ENCODE measurements at places on chromosomes 2 and 18. TPM values are rescaled to one million over a fixed set of nuclear protein-coding genes. Genes with fewer than 3 reads are reported as not detected.

DNA sequence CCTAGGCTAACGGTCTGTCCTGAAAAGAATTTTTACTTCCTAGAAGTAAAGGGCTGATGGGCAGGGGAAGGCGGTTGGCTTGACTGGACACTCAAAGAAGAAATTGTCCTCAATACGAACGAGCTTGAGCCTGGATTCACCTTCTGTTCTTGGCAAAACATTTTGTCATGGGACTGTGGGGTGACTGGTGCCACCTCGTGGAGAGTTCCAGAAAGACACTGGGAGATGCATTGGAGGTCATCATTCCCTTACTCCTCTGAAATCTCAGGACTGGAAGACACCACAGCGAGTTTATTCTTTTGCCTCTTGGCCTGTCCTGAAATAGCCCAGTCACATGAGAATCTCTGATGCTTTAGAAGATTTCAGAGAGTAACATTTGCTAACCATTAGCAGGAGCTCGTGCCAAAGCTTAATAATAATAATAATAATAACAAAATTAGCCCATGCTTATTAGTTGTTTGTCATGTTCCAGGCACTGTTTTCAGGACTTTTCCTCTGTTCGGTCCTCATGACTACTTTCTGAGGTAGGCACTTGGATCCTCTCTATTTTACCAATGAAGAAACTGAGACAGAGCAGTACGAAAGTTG is 44.5 kb downstream of the TMEM182 start:
- DNase-seq = peak; percentile 48

- DNase-seq = no peak
Observed at GRCh38 chr2:43005975-43006833, 213.8 kb upstream of the HAAO start.

GRCh38 chr18:59912007-59912550 is 12.3 kb downstream of the PMAIP1 start:
- DNase-seq = no peak

DNA sequence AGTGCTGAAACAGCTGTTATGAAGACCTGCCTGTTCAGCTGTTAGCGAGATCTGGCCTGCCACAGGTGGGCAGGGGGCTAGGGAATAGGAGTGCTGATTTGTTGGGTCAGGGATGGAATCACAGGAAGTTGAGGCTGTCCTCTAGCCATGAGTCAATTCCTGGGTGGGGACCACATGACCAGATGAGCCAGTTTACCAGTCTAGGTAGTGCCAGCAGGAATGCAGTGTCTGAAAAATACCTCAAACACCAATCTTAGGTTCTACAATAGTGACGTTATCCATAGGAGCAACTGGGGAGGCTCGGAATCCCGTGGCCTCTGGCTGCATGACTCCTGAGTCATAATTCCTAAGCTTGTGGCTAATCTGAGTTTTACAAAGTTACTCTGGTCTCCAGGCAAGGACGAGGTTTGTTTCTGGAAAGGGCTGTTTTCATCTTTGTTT is 44.9 kb downstream of the DYSF start:
- DNase-seq = no peak

DNA sequence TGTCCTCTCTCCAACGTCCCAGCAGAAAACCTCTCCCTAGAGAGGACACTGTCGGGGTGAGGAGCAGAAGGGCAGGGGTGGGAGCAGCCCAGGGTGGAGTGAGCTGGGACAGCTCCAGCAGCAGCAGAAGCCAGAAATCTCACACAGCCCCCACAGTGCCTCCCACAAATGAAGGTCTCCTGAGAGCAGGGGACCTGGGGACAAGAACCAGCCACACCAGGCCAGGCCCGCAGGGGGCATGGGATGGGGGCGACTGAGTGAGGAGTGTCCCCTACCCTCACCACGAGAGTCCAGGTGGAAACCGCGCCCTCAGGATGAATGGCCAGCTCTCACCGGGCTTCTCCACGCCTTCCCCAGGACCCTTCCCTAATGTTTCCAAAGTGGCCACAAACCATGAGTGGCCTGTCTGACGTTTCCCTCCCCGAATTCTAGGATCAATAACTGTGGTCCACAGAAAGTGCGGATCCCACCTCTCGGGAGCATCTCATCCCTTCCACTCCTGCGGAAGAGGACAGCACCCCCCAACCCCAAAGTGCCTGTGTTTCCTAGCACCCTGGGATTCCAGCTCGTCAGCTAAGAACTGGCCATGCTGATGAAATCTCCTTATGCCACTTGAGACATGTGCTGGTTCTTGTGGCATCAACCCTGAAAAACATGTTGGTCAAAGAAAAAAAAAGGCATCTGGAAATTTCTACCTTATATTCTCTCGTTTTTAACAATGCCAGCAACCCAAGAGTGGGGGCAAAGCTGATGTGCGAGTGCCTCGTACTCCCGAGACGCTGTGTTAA is 121.1 kb downstream of the HDAC4 start:
- no peak for DNase-seq

GRCh38 chr18:55465313-55465712 is 122.7 kb downstream of the TCF4 start:
- DNase-seq = no peak

DNA sequence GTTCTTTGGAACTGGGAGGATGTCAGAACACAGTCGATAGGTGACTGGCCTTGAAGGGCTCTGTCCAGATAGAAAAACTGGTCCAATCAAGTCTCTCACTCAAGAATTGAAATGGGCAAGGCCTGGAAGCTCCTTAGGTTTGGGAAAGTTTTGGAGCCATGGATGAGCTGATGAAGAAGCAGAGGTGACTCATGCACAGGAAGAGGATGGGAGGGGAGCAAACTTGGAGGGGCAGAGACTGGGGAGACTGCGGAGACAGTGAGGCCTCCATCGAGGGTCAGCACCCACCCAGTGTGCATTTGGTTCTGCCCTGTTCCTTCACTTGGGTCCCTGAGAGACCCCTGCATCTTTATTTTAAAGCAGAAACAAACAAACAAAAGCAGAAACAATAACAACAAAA is 41.1 kb downstream of the SOWAHC start:
- no peak for DNase-seq

GRCh38 chr18:78414302-78414701 is 565.3 kb upstream of the SALL3 start:
- no peak for DNase-seq

THADA gene
- 37.1 TPM for polyA plus RNA-seq

C18orf32 gene
- polyA plus RNA-seq = 32.0 TPM
